ENCODE measurements at places on chromosomes 1 and 21.

- DNase-seq: no peak
Measured at GRCh38 chr1:3948344-3948743, 48.3 kb upstream of the C1orf174 start.

- DNase-seq: no peak
Measured at GRCh38 chr1:228650141-228650540, 85.1 kb upstream of the RHOU start.

- DNase-seq: no peak
Measured at GRCh38 chr21:46062471-46063211, 35.3 kb upstream of the COL6A2 start.

- no peak for DNase-seq
Measured at GRCh38 chr1:213871179-213871578, 116.6 kb upstream of the PROX1 start.

All from CD8-positive, alpha-beta T cell (primary cell).